Stimulated activated CD8-positive, alpha-beta memory T cell treated with anti-CD3 and anti-CD28 coated beads, Interleukin-4, amount 100 ng/mL, for 24 hours (primary cell): ENCODE measurements at places on chromosomes 1 and 21.

DNA sequence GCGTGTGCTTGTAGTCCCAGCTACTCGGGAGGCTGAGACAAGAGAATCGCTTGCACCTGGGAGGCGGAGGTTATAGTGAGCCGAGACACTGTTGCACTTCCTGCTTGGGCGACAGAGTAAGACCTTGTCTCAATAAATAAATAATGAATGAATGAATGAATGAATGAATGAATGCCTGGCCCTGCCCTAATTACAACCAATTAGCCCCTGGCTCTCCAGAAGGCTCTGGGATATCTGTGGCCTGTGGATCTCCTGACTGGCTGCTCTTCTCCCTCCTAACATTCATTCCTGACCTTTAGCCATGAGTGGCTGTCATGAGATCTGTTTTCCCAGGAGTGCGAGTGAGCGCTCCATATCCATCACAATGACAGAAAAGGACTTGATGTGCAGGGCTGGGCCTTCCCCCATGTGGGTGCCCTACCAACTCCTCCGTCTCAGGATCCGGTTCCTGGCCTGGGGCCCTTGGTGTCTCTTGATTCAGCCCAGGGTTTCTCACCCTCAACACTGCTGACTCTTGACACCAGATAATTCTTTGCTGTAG lies 243.6 kb upstream of the TMEM51 start:
- DNase-seq, result no peak

DNA sequence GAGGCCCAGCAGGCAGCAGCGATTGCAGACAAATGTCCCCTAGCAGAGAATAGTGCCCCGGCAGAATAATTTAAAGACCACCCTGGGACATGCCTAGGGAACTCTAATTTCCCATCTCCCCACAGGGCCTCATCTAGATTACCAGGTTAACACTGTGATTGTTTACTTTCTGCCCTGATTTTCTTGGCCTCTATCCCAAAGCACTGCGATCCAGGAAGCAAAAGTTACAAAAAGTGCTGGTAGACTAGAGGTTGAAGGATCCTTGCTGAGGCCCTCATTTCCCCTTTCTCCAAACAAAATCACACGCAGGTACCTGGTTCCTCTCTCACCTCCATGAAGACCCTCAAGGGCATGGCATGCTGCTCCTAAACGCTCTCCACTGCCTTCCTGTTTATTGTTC lies 229.7 kb downstream of the C1orf94 start:
- no peak for DNase-seq

DNA sequence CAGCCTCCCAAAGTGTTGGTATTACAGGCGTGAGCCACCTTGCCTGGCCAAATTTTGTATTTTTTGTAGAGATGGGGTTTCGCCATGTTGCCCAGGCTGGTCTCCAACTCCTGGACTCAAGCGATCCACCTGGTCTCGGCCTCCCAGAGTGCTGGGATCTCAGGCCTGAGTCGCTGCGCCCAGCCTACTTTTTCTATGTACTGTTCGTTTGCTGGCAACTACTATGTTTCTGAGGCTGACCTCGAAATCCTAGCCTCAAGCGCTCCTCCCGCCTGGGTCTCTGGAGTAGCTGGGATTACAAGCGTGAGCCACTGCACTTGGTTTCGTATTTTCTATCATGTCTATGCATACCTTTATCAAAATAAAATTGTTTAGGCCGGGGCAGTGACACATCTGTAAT lies 675 bp upstream of the TEKT2 start:
- DNase-seq, result no peak

- DNase-seq, result no peak
These were observed 49.5 kb downstream of the LUZP1 start for GRCh38 chr1:23118957-23119792.

DNA sequence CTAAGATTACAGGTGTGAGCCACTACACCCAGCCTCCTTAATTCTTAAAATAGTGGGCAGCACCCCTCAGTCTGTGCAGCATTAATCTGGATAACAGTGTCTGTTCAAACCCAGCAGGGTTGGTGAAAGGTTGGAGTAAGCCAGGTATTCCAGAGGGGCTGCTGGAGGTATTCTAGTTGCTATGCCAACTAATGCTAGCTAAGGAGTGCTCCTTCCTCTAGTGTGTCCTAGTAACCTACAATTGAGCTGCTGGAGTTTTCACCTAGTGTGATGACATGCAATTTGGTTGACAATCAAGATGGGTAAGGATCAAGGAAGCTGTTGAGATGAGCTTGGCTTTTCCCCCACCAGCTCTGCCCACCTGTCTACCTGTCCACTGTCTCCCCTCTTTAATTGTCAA lies 100.2 kb upstream of the IPO9 start:
- DNase-seq, result no peak

DNA sequence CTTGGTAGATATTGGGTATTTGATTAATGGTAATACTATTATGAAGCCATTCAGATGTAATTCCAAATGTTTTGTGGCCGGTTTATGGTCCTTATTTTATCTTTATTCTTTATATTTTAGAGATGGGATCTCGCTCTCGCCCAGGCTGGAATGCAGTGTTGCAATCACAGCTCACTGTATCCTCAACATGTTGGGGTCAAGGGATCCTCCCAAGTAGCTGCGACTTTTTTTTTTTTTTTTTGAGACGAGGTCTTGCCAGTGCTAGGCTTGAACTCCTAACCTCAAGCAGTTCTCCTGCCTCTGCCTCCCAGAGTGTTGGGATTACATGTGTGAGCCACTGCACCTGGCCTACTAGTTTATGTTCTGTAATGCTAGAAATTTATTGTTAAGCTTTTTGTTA lies 4.7 kb downstream of the DDI2 start:
- no peak for DNase-seq

DNA sequence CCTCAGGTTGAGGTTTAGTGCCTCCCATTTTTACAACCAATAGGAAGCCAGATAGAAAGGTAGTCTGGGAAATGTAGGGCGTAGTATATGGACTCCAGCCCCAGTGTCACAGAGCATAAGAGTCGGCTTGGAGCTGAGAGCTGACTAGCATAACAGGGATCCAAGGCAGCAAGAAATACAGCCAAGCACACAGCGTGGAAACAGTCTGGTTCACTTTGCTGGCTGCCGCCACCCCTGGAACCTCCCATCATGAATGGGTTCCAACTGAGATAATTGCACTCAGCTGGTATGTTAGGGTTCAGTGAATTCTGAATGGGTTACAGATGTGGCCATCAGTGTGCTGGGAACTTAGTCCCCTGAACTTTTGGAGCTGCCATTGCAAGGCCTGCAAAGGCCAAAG lies 76.7 kb upstream of the GPR88 start:
- DNase-seq, result no peak

GRCh38 chr1:109664671-109665070 lies 3.2 kb upstream of the GSTM2 start:
- DNase-seq, result no peak

- no peak for DNase-seq
These were observed 11.2 kb upstream of the XPR1 start for GRCh38 chr1:180620581-180620980.

- no peak for DNase-seq
These were observed 312.2 kb downstream of the SPATA17 start for GRCh38 chr1:217943361-217943760.

- no peak for DNase-seq
These were observed 14.5 kb upstream of the SERTAD4 start for GRCh38 chr1:210218047-210218446.

DNA sequence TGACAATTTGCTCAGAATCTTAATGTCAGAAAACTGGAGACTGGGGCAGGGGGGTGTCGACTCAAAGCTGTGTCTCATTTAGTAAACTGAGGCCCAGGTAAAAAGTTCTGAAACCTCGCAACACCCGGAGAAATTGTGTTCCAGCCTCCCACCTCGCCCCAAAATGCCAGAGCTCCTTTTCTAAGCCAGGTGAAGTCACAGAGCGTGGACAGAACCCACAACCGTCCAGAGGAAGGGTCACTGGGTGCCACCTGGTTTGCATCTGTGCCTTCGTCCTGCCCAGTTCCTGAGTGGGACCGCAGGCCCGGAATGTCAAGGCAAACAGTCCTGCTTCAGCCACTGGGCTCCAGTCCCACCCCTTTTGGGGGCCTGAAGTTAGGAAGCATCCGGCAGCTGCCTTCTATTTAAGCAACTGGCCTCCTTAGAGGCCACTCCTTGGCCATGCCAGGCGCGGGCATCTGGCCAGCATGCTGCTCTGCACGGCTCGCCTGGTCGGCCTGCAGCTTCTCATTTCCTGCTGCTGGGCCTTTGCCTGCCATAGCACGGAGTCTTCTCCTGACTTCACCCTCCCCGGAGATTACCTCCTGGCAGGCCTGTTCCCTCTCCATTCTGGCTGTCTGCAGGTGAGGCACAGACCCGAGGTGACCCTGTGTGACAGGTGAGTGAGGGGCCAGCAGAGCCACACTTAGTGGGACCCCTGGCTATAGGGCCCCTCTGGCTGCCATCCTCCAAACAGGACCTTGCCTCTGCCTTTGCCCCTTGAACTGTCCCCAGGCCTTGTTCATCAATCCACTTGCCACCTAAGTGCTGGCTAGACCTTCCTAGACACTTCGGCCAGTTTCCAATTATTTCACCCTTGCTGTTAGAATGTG lies at the start of gene TAS1R1:
TSS of gene TAS1R1 (plus strand) at position 401 of the 872 bp plus-strand sequence. CDS start at position 468, 67 bp downstream.
- no peak for DNase-seq

DNA sequence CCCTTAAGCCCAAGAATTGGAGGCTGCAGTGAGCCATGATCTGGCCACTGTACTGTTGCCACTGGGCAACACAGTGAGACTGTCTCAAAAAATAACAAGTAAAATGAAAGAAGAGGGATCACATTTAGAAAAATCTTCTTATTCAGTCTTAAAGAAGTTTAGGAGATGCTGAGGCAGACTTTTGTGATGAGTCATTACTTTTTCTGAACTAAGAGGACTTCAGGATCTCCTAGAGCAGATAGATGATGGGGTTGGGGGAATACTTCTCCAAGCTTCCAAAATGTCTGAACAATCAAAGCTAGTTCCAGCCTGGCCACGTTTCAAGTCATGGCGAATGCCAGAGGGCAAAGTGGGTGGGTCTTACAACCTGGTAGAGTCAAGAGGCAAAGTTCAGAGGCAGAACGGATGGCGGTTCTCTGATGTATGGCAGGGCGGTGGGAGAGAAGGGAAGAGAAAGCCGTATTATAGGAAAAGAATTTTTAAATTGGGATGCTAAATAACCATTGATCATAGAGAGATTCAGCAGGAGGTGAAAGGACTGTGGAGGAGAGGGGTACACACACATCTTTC lies 2.1 kb upstream of the CIART start:
- DNase-seq, result no peak

DNA sequence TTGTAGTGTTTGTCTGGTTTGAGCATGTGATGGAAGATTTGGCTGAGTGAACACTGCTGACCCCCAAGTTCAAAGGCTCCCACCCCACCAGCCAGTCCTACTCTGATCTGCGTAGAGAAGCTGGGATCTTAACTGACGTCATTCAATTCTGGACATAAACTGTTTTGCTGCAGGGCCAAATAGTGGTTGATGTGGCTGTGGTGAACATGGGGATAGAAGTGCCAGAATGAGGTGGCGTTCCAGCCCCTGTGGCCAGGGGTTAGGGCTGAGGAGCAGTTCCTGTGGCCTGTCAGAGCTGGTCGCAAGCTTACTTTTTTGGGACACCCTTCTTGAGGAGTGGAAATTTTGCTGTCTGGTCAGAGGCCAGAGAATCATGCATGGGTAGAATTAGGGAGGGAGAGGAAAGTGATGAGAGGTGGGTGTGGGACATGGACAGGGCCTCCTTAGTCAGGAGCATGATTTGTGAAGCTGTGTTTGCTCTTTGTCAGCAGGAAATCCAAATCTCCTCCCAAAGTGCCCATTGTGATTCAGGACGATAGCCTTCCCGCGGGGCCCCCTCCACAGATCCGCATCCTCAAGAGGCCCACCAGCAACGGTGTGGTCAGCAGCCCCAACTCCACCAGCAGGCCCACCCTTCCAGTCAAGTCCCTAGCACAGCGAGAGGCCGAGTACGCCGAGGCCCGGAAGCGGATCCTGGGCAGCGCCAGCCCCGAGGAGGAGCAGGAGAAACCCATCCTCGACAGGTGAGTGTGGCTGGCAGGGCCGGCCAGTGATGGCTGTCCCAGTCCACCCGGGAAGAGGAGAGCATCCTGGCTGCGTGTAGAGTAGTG lies 25.9 kb downstream of the SZRD1 start:
- no peak for DNase-seq

DNA sequence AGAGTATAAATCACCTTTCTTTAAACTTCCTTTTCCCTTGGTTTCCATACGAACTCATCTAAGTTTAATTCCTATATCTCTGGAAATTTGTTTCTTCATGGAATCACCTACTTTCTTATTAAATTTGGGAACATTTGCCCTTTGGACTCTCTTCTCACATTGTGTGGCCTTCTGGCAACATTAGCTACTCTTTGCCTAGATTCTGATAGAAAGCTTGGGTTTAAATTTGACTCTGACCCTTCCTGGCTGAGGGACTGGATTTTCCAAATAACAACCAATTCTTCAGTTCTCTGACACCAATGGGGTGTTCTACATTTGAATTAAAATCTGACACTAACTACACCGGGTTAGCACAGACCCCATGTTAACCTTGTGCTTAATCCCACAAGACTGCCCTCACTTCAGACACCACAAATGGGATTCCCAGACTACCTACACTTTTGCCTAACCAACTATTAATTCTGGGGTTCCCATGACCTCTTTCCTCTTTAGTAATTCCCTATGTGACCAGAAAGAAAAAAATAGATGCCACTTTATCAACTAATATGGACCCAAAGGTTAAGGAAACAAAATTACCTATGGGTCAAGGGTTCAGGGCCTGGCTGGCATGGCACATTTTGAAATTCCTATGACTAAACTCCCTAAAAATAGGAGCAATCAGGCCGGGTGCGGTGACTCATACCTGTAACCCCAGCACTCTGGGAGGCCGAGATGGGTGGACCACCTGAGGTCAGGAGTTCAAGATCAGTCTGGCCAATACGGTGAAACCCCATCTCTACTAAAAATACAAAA lies 9.7 kb upstream of the THEM4 start:
- no peak for DNase-seq

DNA sequence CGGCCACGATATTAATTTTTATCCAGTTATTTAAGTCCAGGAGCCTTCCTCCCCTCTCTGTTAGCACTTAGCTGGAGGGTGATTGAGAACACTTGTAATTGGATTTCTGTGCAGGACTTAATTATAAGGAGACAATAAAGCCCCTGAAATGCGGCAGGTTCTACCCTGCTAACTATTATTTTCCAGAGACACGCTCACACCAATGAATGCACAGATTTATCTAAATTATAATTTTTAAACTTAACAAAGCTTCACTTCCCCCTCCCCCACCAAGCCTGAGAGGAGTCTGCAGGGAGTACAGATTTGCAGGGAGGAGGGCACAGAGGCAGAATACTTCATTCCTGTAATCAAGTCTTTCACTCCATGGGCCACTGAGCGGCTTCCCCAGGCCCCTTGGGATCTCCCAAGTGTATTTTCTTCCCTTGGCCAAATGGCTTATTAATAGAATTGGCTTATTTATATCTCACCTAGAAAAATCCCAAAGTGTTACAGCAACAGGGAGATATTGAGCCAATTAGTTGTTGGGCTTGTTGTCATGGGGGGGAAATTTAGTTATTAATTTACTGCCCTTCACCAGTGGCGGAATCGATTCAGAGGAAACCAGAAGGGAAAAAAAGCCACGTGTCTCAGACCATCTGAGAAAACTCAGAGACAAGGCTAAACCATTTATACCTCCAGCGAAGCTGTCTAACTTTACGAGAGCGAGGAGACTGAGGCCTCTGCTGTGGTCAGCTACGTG lies 99.0 kb upstream of the CD34 start:
- DNase-seq, result no peak
